CD4-positive, alpha-beta T cell treated with Interleukin-6 at 100 ng/mL for 8 hours (primary cell): ENCODE measurements at places on chromosomes 11 and 22.

GRCh38 chr11:40405614-40406013, 1053.8 kb downstream of the LRRC4C start:
- DNase-seq: no peak

GRCh38 chr22:50605002-50605612, 4.5 kb downstream of the MAPK8IP2 start:
- no peak for DNase-seq

GRCh38 chr22:19060356-19061009, 61.7 kb downstream of the DGCR2 start:
- DNase-seq: no peak

DNA sequence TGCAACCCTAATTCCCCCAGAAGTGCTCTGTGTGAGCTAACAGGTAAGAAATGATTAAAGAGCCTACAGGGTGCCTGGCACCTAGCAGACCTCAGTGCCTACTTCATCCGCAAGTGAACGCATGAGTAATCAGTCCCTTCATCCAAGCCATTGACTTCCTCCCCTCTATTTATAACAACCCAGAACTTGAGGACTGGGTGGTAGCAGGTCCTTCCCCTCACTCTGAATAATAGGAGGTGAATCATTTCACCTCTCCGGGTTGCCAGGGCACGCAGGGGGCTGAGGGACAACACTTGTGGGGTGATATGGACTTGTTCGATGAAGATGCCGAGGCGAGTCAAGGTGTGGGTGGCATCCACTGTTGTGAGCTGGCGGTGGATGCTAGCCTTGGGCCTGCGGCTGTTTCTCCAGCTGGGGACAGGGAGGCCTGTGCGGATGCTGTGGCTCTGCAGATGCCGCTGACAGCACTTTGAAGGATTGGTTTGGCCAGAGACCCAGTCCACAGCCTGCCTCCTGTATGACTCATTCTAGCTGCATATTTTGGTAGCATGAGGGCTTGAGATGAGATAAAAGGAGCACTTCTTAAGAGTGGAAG, 11.7 kb upstream of the SORL1-AS1 start:
- peak; percentile 80 for DNase-seq

GRCh38 chr22:23395530-23396361, 184.3 kb downstream of the IGLL1 start:
- no peak for DNase-seq

GRCh38 chr11:128734832-128735224, 41.0 kb downstream of the FLI1 start:
- no peak for DNase-seq

DNA sequence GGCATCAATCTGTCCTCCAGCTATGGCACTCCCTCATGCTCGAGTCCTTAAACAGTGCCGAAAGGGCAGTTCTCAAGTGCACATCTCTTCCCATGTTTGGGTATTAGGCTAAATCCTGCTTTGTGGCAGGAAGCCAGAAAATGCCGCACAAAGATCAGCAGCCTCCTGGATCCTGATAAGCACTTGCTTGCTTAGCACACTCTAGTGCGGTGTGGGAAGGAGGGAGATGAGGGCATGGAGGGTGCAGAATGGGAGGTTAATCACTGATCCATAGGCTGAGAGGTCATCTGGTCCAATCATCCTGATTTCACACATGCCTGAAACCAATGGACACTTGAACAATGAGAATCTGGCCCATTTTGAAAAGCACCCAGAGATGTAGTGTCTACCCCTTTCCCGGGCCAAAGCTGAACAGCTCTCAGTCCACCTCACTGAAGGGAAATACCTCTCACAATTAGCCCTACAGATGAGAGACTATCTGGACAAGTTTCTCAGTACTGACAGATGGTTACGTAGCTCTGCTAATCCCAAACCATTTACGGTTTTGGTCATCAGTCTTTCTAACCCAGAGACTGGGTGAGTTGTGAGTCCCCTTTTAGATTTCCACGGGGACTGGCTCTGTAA, 29.8 kb upstream of the CHRM4 start:
- no peak for DNase-seq
